ENCODE measurements at places on chromosomes 1 and 21.

- DNase-seq, result no peak
Measured at GRCh38 chr1:13842497-13842896, 142.5 kb downstream of the PRDM2 start.

- DNase-seq, result no peak
Measured at GRCh38 chr1:65404941-65405340, 15.5 kb upstream of the LEPR start.

GRCh38 chr1:44999232-44999631, 11.9 kb downstream of the HECTD3 start:
- DNase-seq, result no peak

DNA sequence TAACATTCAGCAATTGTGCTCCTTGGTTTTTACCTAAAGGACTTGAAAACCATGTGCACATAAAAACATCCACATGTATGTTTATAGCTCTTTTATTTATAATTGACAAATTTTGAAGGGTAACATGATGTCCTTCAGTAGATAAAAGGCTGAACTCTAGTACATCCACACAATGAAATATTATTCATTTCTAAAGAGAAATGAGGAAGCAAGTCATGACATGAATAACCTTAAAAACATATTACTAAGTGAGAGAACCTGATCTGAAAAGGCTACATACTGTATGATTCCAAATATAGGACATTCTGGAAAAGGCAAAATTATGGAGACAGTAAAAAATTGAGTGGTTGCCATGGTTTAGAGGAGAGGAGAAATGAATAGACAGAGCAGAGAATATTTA, 50.3 kb downstream of the DRAM2 start:
- DNase-seq, result no peak

GRCh38 chr1:63663301-63663700, 70.1 kb downstream of the PGM1 start:
- DNase-seq, result no peak

DNA sequence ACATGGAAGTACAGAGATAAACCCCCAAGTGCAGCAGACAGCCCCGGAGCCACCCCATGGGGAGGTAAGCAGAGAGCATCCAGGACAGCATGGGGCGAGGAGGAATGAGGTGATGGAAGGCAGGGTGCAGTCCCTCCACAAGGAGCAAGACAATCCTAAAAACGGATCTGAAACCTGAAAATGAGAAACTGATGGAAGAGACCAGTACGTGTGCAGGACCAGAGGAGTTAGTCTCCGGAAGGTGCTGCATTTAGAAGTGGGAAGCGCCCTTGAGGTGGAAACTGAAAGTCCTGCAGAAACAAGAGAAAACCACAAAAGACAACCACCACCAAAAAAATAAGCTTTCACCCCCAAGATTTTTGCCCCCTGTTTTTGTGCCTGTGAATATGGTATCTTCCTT, 17.4 kb upstream of the DDOST start:
- DNase-seq, result no peak

DNA sequence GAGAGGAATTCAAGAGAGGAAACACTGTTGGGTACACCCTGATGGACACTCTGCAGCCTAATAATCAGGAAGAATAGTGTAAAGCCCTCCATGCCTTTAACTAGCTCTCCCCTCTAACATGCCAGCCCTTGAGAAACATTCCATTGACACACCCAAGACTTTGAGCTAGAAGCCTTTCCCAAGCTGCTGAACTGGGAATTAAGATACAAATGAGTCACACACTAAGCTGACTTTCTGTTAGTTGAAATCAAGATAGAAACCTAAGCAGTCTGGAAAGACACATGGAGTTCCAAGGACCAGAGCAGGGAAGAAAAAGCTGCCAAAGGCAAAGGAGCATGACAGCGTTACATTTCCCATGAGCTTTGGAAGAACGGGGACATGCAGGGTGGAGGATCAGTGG, 380.8 kb downstream of the NPHP4 start:
- no peak for DNase-seq

GRCh38 chr1:199377211-199377610, 650.3 kb upstream of the NR5A2 start:
- DNase-seq, result no peak

- DNase-seq, result no peak
Measured at GRCh38 chr1:198416296-198416695, 124.2 kb downstream of the ATP6V1G3 start.

- no peak for DNase-seq
Measured at GRCh38 chr1:49251019-49251784, 474.5 kb upstream of the BEND5 start.

DNA sequence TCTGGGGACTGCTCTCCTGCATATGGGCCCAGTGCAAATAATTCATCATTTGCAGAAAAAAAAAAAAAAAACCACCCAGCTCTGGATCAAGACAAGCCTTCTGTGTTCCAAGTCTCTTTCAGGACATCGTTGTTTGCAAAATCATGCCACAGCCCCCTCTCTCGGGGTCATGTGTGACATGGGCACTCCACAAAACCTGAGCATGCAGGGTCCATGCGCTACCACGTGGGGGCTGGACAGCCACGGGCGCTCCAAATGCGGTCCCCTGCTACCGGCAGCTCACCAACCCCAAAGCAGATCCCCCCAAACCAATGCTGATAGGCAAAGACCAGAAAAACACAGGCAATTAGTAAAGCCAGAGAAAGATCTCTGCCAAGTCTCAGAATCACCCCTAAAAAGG, 17.6 kb downstream of the NPHP4 start:
- no peak for DNase-seq

Data from naive thymus-derived CD8-positive, alpha-beta T cell (primary cell).